ENCODE measurements at places on chromosomes 4 and X.

GRCh38 chrX:9189286-9189685 lies 155.4 kb upstream of the FAM9B start:
- DNase-seq: no peak

- no peak for DNase-seq
Measured at GRCh38 chr4:172992648-172993378, 175.8 kb upstream of the GALNT7 start.

DNA sequence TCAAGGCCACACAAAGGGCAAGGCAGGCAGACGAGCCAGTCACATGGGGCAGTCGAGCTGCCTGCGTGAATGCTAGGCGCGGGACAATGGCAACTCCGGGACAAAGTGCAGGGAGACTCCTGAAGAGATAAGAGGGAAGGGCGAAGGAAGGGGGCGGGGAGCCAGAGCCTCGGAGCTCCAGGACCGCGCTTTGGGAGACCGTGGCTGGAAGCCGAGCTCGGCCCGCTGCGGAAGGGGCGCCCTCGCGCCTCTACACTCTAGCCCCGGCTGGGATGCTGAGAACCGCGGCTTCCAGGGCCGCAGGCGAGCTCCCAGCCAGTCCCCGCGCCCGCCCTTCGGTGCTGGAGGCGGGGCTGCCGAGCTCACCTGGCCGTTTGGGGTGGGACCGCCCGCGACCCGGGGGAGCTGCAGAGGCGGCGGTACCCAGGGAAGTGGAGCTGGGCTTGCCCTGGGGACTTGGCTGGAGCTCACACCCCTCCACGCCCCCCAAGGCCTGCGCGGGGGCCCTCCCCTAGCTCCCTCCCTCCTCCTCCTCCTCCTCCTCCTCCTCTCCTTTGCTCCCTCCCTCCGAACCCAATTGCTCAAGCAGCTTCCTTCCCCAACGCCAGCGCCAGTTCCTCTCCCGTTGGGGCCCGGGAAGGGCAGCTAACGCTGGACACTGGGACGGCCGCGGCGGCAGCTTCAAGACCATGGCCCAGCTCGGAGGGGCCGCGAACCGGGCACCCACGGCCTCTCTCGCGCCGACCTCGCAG lies at the start of gene SOWAHD:
Gene SOWAHD, plus strand, starts transcription at position 610 of the 752 bp plus-strand sequence. Its CDS starts 80 bp downstream, at position 690.
- peak; percentile 38 for DNase-seq

DNA sequence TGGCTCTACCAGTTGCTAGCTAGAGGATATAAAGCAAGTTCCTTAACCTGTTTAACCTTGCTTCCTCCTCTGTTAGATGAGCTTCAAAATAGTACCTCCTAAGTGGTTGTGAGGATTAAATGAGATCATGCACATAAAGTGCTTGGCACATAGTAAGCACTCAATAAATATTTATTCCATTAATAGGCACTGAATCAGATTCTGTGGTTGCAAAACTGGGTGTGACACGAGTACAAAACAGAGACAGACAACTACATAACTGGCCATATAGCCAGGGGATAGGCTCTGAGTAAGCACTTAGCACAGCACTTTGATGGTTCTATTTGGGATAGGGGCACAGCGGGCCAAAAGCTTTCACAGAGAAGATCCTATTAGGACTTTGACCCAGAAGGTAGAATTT lies 150.3 kb downstream of the RELL1 start:
- DNase-seq: no peak

GRCh38 chr4:138217567-138217966 lies 24.6 kb downstream of the SLC7A11 start:
- peak; percentile 18 for DNase-seq
